Natural killer cell (primary cell): ENCODE measurements at places on chromosomes 6 and 20. TPM values are rescaled to one million over a fixed set of nuclear protein-coding genes. Genes with fewer than 3 reads are reported as not detected.

- DNase-seq = no peak
Measured at GRCh38 chr20:53718142-53719021, 124.7 kb upstream of the ZNF217 start.

- no peak for DNase-seq
Measured at GRCh38 chr6:20936949-20937348, 402.7 kb downstream of the CDKAL1 start.

- DNase-seq = no peak
Measured at GRCh38 chr6:143939364-143939763, 68.7 kb downstream of the PLAGL1 start.

GRCh38 chr6:163688739-163689362 lies 274.3 kb downstream of the QKI start:
- no peak for DNase-seq

DNA sequence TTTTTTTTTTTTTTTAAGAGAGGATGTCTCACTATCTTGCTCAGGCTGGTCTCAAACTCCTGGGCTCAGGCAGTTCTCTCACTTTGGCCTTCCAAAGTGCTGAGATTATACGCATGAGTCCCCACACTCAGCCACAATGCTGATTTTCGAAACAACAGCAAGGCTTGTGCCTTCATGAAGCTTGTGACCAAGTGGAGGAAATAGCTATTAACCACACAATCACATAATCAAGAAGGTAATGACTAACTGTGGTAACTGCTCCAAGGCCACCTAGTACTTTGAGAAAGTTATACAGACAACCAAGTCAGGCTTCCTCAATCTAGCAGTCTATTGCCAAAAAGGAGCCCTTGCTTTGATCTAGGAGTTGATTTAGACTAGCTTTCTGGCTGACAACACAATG lies 46.3 kb downstream of the SOD2 start:
- no peak for DNase-seq

DNA sequence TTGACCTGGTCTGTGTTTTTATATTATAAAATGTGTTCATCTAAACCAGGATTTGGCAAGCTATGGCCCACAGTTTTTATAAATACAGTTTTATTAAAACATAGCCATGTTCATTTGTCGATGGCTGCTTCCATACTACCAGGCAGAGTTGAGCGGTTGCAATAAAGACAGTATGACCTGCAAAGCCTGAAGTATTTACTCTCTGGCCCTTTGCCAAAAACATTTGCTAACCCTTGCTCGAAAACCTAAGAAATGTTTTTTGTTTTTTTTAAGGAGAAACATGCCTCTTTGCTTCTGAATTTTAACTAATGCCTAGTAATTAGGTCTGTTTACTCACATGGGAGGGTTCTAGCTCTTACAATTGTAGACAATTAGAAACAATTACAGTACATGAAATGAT lies 67.4 kb upstream of the SMIM28 start:
- DNase-seq = no peak

DNA sequence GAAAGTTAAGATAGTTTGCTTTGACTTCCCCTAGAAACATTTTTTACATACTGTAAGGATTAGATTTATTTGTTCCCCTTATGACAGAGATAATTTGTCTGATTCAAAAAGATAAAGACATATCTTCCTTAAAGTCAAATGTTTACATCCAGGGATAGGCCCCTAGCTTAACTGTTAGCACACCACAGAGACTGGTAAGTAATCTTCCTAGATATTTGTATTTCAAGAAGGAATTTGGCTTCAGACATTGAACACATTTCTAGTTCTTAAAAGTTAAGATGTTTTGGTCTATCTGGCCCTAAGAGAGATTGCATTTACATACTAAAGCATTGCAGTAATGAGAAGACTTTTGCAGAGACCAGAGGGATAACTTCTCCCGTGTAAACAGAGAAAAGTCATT lies 1201.1 kb upstream of the GJE1 start:
- DNase-seq = no peak

DNA sequence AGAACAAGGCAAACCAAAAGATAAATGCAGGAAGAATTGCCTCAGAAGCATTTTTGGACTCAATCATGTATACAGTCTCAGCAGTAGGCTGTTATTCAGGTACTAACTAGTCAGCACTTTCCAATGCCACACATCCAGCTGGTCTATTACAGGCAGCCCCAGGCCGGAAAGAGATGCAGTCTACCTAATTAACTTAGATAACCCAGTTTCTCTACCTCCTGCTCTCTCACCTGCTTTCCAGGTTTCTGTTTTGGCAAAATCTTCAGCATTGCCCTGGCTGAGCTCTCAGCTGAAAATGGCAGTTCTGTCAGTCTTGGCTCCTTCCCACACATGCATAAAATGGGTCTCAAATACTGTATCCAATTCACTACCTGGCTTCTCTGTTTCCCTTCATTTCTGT lies 101.3 kb upstream of the UFL1 start:
- no peak for DNase-seq

GRCh38 chr6:40393641-40394040 lies 193.5 kb downstream of the LRFN2 start:
- DNase-seq = no peak

GPX5 gene
- total RNA-seq = not detected

VNN1 gene
- total RNA-seq = 1.6 TPM
